Cortex of kidney (tissue), 1 donor: ENCODE measurements at places on chromosomes 13 and 19.

DNA sequence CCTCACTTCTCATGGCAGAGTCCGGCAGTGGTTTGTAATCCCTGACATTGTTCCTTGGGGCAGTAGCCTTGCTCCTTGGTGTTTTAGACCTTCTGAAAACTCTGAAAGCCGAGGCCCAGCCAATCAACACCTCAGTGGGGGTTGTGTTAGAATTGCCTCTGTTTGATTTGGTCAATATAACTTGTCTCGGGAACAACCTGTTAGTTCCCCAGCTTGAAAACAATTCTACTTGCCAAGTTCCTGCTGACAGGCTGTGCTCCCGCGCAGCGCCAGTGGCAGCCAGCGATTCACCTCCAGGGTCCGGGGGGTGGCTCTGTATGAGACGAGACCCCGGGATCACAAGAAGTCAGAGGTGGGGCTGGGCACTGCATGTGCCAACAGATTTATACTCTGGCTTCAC lies 81.4 kb upstream of the MEDAG start:
- DNase-seq, result no peak

DNA sequence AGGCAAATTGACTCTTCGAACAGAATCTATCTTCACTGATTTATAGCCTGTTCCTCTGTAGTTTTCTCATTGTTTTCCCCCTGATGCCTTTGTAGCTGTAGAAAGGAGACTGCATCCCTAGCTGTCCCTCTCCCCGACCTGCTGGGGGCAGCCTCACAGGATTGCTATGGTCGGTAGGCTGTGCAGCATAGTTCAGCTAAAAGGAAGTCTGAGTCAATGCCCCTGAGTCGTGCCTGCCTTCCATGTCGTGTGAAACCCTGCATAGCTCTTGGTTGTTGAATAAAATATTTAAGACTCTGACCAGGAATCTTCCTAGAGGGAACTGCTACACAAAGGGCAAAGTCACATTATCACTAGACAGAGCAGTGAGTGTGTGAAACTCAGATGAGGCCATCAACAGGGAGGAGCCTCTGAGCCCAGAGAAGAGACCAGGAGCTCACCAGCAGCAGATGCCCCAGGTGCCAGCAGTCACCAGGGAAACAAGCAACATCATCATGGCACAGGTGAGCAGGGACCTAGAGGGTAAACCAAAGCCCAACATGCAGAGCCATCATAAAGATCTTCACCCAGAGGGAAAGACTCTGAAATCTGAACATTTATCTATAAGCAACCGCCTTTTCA lies 108.4 kb upstream of the NBEA start:
- DNase-seq, result no peak

GRCh38 chr19:15317392-15318071 lies 14.8 kb downstream of the BRD4 start:
- no peak for DNase-seq

DNA sequence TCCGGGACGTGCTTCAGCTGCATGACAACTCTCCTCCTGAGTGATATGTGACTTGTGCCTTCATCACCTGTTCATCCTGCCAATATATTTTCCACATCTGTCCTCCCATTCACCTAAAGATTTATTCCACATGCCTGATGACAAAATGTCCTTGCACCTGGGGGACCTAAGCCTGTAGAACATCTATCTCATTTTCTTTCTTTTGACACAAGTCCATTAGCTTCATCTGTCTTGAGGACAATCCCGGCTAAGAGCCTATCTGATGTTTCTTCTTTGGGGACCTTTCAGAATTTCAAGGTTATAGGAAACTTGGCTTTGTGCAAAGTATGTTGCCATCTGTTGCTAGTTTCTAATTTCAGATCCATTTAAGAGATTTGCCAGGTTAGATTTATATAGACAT lies 41.1 kb downstream of the ITGBL1 start:
- no peak for DNase-seq

DNA sequence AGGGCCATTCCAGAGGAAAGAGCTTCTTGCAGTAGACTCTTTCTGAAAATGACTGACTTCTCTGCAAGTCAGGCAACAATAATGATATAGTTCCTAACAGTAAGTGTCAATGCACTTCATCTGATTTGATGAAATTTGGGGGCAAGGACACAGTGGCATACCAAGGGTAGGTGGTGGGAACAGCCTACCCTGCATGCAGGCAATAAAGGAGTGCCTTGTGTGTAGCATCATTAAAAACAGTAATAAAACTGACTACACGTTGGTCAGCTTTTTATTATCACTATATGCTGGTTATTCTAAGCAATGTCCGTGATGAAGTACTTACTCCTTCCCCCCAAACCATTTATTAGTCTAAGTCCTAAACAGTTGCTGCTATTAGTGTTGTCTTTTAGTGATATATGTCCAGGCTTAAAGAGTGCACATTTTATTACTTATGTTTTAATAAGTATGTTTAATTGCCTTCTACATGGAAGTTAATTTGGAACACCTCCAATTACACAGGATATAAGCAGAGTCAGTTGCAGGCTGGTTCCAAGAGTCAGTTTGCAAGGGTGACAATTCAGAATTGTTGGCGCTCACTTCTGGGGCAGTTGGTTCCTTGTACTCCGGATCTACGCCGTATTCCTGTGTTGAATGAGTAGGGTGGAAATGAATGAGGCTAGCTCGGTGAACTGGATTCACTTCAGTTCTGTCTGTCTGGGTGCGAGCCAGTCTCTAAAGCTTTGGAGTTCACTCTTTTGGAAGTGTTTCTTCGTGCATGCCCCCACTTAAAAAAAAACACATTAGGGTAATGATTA lies 84.0 kb downstream of the RGCC start:
- no peak for DNase-seq

DNA sequence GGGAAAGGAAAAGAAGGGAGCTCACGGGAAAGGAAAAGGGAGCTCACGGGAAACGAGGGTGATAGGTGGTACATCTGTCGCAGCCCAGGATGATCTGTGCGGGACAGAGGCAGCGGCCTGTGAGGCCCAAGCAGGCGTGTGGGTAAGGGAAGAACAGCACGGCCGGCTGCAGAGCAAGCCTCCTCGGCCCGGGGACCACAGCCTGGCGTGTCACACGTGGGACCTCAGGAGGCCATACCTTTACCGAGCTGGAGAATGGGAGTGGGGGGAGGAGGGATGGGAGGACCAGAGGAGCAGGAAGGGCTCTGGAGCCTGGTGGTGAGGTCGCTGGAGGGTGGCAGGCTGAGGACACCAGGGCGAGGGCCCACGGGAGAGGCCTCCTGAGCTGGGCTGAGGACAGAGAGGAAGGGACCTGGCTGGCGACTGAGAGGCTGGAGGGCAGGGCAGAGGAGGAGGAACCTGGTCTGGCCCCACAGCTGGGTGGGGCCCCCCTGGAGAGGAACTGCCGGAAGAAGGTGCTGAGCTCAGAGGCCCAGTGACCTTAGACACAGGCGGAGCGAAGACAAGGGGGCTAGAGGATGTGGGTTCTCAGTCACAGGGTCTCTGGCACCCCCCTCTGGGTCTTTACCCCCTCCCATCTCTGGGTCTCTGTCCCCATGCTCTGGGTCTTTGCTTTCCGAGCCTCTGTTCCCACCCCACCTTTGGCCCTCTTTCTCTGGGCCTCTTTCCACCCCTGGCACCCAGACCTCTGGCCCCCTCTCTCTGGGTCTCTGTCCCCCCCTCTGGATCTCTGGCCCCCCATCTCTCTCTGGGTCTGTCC lies 2.9 kb upstream of the FTL start:
- no peak for DNase-seq

- no peak for DNase-seq
Measured at GRCh38 chr13:100542826-100543156, 45.8 kb downstream of the GGACT start.

DNA sequence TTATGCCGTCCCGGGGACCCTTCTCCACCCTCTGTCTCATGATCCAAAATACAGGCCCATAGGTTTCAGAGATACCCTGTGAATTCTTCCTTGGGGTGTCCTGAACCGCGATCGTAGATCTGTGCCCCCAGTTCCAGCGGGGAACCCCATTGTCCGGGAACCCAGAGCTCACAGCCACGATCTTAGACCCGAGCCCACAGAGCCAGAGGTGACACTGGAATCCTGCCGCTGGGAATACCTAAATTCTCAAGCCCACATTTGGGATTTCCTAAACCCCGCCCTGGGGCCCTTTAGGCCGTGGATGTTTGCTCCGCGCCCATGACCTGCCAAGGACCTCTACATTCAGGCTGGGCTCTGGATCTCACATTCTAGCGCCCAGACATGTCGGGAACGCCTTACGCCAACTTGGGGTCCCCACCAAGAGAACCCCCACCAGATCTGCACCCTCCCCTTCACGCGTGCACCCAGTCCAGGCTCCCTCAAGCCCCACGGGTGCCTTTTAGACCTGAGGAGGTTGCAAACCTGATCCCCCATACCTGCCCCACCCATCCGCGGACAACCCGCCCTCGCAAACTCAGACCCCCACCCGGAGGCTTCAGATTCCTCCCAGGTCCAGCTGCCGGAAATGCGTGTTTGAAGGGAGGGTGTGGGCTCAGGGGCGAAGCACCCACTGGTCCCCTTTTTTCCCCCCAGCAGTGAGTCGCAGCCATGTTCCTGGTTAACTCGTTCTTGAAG lies 605 bp downstream of the CAPNS1 start:
- DNase-seq, result no peak

DNA sequence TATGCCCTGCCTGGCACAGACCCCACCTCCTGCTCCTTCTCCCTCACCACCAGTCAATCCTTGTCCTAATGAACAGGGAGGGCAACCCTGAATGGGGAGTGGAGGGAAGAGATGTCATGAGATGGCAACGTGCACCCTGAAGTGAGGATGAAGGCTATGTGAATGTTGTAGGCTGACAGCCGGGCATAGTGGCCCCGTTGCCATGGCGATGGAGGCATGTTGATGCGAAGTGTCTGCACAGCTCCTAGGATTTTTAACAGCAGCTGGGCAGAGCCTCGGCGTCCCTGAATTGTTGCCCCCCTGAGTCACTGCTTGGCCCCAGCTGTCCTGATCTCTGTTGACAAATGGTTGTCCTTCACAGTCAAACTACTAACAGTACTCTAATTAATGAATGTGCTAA lies 4.8 kb upstream of the ALOX5AP start:
- no peak for DNase-seq

- DNase-seq, result no peak
Measured at GRCh38 chr13:33832872-33833271, 14.9 kb downstream of the RFC3 start.

DNA sequence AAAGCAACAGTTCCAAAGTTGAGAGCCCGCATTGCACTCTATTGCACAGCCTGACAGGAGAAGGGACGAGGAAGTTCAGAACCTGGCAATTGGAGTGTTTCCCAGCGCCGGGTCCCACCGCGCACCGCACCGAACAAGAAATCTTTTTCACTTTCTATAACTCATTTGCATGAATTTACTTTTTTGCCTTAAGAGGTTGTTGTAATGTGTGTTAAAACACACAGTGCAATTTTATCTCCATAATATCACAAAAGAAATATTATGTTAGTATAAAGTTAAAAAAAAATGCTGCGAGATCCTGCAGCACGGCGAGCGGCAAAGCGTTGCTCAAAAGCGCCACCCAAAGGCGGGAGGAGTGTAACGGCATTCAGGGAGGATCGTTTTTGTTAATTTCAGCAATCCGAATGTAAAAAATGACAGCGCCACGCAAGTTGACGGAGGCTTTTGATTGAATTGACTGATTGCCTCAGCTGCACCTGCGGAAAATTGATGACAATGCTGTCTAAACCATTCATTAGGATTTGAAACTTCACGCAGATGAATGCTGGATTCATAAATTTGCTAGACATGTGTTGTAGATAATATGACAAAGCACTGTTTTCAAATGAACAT lies 303.6 kb upstream of the ZNF507 start:
- DNase-seq, result no peak

GRCh38 chr13:93108111-93108601 lies 118.5 kb upstream of the GPC6 start:
- DNase-seq, result no peak

DNA sequence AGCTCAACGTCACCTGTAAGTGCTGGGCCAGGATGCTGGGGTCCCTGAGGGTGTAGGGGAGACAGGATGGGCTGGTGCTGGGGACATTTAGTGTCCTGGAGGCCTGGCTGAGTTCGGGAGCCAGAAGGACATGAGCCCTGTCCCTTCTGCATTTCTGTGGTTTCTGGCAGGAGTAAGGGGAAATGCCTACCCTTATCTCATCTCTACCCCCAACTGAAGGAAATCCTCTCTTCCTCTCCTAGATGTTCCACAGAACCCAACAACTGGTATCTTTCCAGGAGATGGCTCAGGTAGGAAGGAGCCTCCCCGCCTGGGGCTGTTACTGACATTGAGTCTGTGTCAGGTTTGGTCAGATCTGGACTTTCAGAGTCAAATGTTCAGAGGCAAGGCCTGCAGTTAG lies 1.2 kb downstream of the CD33 start:
- no peak for DNase-seq

- no peak for DNase-seq
Measured at GRCh38 chr19:5696196-5697021, 6.3 kb downstream of the RPL36 start.

DNA sequence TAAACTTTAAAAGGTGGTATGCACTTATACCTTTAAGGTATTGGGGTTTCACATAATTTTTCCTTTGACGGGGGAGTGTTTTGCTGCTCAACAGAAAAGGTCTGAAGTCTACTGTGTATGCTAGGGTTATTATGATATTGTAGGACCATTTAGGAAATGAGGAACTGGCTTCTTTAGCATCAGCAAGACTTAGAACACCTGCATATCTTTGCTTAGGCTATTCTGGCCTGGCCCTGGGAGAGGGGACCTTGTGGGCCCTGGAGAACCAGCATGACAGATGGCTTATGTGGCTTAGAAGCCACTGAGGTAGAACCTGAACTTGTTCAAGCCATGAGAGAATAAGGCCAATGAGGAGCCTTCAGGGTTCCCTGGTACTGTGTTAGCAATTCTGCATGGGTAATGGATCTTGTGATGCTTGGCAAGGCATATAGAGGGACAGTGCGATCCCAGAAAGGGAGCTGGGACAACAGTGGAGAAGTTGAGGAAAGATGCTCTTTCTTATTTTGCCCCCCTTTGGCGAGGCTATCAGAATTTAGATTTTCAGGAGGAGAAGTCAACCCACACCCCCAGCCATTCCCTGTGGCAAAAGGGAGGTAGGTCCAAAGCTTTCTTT lies 4.3 kb downstream of the RGCC start:
- DNase-seq, result no peak

DNA sequence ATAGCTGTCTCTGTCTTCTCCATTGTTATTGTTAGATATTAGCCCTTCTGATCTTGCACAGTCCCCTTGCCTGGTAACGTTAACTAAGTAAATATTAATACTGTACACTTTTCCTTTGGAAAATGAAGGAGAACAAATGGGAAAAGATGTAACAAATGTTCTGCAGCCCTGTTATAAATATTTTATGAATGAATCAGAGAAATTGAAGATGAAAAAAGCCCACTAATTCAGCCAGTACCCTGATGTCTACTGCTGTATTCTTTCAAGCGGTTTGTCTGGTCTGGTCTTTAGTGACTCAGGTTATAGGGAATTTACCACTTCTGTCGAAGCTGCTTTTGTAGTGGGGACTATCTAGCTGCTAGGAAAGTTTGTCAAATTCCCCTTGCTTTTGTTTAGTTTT lies 121.0 kb downstream of the COG6 start:
- no peak for DNase-seq

DNA sequence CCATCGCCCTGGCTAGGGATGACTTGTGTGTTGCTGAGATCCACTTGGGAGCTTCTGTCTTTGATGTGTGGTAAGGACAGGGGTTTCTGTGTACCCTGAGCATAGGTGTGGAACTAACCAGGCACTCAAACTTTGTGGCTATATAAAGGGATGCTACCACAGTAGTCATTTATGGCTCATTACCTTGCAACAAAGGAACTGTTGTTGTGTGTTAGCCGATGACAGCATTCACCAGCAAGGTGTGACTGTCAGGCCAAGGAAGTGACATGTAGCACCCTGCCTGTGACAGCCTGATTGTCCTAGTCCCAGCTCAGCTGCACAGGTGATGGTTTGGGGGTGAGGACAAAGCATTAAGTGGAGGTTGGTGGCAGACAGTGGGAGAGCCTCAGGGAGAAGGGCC lies 73.6 kb downstream of the COG3 start:
- no peak for DNase-seq
